NCI-H1930 (cell line): ENCODE measurements at places on chromosomes 7 and 10.

DNA sequence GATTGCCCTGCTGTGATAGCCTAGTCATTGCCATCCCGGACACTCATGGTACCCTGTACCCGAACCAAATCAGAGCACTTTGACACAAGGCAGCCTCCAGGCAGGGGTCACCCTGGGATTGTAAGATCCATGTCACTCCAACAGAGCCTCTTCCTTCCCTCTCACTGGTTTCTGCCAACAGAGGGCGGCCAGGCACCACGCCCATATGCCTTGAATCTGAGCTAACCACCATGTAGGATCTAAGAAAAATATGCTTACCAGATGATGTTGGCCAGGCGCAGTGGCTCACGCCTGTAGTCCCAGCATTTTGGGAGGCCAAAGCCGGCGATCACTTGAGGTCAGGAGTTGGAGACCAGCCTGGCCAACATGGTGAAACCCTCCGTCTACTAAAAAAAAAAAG is 389.2 kb upstream of the KLF6 start:
- DNase-seq, result no peak

DNA sequence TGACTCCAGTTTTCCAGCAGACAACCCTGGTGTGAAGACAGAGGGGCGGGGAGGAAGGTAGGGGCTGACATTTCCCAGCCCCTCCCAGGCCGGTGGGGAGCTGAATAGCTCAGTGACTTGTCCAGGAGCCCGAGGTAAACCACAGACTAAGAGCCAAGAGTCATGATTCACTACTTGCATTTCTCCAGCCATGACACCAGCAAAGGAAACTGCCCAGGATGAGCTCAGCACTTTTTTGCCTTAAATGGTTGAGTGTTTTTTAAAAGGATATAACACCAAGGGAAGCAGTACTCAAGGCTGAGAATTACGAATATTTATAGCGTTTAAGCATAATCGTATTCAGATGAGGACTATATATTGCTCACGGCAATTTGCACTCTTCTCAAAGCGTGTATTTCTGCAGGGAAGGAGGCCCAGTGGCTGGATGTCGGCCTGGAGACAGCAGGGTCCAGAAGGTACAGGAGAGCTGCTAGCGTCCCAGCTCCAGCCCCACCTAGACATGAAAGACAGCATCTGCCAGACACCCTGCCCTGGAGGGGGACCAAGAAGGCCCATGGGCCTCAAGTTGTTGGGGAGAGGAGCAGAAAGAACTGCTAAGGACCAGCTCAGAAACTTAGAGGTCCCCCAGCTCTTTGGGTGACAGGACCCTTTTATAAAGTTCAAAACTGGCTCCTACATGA is 141.4 kb downstream of the GRID1 start:
- DNase-seq, result no peak

DNA sequence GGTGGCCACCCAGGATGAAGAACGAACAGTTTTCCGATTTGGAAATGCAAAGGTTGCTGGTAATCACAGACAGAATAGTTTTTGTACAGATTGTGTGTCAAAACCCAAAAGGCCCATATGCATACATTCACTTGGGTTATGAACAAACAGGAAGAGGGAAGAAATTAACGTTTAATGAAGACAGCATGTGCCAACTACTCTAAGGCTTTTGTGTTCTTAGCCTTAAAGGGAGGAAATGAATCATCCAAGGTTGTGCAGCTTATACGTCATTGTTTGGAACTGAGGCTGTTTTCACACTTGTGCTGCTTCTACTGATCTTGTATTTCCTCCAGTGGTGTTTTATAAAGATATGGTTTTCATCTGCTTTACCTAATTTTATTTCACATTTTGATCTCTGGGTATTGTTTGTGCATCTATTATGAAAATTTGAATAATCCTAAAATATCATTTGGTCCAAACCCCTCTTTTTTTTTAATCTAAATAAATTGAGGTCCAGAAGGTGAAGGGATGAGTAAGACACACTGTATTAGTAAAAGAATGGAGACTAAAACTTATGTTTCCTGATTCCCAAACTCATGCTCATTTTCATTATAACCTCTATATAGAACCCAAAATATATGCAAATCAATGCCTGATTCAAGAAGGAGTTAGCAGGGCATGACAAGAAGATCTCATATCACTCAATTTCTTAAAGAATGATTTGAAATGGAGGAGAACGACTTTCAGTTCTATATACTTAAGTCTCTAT is 373.1 kb downstream of the THSD7A start:
- no peak for DNase-seq

GRCh38 chr7:56125831-56126230 is 9.6 kb upstream of the NUPR2 start:
- no peak for DNase-seq

DNA sequence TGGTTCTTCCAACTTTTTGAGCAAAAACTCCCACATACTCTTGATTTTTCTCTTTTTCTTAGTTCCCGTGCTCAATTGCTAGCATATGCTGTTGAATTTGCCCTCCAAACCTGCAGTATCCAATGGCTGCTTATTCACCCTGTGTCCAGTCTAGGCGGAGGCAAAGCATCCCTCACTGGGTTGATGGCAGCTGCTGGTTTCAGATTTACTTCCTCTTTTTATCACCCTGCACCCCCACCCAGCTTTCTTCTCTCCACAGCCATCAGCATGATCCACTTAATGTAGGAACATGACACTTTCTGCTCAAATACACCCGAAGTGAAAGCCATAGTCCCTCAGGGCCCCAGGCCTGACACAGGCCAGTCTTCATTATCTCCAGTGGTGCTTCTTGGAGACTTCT is 87.6 kb upstream of the ADARB2 start:
- no peak for DNase-seq

- no peak for DNase-seq
Observed at GRCh38 chr10:102767428-102768160, 23.8 kb downstream of the WBP1L start.

GRCh38 chr10:66996996-66997395 is 71.2 kb downstream of the LRRTM3 start:
- DNase-seq, result no peak

GRCh38 chr7:37009125-37009675 is 284.9 kb upstream of the AOAH start:
- DNase-seq, result no peak

DNA sequence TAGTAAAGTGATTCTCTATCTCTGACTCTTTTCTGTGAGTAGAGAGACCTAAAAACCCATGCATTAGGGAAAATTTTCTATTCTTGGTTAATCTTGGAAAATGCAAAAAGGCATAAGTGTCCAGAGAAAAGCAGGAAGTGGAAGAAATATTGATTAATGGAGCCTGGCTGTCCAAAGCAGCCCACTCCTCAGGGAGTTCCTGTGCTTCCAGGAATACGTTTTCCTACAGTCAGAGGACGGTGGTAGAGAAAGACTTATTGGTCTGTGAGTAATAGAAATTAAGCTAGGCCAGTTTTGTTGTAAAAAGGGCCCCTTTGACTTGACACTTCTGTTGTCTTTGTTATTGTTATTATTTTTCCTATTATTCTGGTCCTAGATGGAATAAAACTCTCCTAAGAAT is 157.8 kb downstream of the NRP1 start:
- DNase-seq, result no peak

DNA sequence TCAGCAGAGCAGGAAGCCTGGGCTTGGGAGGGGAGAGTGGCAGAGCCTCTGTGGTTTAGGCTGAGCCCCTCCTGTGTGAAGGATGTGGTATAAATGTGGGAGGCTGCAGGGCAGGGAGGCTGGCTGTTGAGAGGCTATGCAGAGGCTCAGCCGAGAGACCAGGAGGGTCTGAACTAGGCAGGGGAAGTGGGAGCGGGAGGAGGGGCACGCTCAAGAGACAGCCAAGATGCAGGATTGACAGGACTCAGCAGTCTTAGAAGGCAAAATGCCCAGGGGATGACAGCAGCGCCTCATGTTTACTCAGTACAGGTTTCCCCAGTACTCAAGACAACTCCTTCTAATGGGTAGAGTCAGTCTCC is 24.3 kb downstream of the BTBD16 start:
- DNase-seq, result no peak

DNA sequence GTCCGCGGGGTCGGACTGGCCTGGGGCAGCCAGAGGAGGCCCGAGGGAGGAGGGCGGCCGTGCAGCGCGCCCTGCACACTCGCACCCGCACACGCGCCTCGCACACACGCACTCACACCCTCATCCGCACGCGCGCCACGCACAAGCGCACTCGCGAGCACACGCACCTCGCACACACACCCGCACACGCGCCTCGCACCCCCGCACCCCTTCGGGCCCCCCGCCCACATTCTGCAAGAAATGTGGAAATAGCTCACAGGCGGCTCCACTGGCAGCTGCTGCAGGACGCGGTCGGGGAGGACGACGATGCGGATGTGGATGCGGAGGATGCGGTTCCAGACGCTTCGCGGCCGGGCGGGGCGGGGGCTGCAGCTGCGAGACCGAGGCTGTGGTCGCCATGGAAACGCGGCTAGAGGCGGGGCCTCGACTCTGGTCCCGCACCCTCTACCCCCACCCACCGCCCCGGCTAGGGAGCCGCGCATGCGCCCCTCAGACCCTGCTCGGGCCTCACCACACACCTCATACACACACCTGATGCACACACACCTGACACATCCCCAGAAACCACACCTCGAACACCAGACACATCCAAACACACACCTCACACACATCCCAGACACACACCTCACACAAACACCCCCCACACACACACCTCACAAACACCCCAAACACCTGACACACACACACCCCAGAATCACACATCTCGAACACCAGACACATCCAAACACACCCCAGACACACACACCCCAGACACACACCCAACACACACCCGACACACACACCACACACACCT is at the start of gene CALY:
CALY (minus strand) TSS at position 320 of the 793 bp plus-strand sequence. CDS start 7,907 bp downstream, outside the sequence.
- DNase-seq, result peak; percentile 48

DNA sequence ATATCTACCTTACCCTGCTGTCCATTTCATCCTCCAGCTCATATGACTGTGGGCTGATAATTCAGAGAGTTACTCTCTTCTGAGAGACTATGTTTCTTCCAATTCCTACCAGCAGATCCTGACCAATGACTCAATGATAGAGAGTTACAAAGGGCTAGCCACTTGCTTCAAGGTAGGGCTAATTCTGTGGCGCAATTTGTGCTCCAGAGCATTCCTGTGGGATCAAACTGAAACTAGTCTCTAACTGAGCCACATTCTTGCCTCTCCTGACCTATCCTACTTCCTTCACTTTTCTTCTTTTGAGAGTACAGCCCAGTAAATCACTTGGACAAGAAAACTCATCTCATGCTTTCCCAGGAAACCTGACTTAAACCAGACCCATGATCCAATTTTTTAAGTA is 17.9 kb upstream of the ASZ1 start:
- DNase-seq, result no peak

DNA sequence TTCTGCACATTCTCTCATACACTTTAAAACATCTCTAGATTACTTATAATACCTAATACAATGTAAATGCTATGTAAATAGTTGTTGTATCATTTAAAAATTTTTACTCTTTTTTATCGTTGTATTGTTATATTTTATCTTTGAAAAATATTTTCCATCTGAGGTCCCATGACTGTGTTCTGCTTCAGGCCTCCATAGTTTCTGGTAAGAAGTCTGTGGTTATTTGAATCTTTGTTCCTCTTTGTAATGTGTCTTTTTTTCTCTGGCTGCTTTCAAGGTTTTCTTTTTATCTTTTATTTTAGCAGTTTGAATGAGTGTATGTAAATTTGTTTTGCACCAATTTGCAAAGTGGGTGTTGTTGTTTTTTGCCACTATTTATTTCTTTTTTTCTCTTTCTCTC is 263.1 kb downstream of the RPS24 start:
- no peak for DNase-seq

- DNase-seq, result no peak
Observed at GRCh38 chr10:7561216-7561893, 105.4 kb downstream of the ITIH5 start.

DNA sequence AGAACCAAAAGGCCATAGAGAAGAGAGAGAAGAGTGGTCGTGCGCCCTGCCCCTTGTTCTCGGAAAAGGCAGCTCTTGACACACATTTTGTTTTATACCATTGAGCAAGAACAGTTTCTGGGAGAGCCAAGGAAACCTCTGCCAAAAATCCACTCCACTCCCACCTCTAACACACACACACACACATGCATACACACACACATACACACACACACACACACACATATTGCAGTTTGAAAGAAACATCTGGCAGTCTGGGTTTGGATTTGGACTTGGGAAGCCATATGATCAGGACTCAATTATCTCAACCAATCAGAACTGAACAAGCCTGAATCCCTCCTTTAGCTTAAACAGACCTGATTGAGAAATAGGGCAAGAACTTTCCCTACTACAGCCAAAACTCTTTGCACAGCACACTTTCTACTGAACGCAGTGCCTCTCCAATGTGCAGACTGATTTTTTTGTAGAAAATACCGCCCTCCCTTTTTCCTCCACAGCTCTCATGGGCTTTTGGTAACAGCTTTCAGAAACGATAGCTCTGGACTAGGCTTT is 484.0 kb upstream of the ZWINT start:
- DNase-seq, result no peak

DNA sequence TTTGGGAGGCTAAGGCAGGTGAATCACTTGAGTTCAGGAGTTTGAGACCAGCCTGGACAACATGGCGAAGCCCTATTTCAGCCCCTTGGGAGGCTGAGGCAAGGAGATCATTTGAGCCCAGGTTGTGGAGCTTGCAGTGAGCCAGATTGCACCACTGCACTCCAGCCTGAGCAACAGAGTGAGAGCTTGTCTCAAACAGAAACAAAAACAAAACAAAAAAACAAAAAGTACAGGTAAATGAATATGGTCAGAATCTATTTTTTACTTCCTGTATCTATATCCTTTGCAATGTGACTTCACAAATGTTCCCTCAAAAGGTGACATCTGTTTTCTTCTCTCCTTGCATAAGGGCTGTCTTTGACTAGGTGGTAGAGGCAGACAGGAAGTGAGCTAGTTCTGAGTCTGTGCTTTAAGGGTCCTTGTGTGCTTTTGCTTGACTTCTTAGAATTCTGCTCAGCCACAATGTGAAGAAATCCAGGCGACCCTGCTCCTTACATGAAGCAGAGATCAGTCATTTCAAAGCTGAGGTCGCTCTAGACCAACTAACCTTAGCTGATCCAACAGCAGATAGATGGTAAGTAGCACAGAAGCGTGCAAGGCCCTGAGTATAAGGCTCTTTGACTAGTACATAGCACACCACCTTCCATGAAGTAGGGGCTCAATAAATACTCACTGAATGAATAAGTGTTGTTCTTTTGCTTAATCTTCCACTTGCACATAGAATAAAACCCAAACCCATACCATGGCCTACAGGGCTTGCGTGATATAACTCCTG is 423.2 kb upstream of the PCDH15 start:
- DNase-seq, result no peak
